ENCODE measurements at places on chromosomes 1 and 21.

GRCh38 chr1:208643005-208643597 lies 398.9 kb upstream of the PLXNA2 start:
- DNase-seq = no peak

GRCh38 chr21:36117286-36117741 lies 17.6 kb upstream of the CBR3 start:
- no peak for DNase-seq

DNA sequence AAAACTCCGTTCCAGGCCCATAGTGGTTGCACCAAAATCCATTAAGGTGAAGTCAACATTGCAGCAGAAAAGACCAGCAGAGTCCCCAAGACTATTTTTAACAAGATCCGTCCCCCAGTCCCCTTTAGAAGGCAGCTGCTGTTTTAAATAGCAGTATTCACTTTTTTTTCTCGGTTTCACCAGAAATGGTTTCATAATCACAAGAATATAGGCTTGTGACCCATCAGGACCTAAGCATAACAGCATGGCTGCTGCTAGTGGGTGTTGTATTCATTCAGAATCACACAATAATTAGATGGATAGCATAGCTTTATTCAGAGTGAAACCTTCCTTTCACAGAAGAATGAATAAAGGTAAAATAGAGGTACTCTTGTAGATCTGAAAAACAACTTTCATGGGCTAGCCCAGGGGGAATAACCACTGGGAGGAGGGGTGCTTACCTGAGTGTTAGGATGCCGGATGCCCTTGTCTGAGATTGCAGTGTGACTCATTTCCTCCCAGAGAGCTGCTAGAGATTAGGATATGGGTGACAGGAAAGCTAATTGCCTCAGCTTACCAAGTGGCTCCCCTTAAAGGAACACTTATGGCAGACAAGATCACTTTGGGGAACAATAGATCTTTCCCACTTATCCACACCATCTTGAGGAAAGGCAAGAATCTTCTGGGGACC lies 35.0 kb downstream of the ACKR1 start:
- no peak for DNase-seq

DNA sequence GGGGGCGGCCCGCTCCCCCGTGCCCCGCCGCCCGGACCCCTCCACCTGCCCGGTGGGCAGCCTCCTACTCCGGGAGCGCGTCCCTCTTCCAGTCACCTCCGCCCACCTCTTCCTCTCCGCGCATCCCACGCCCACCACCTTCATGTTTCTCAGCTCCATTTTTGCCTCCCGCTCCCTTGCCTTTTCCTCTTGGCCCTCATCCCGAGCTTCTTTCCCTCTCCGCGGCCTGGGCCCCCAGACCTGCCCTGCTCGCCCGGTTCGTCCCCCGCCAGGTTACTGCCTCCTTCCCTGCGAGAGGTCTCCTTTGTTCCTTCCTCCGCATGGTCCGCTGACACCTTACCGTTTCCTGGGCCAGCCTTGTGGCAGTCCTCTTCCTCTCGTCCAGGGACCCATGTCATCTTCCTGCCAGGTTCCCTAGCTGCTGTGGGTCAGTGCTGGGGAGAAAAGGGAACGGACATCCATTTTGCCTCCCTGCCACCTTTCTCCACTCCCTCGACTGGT lies 563 bp downstream of the QSOX1 start:
- DNase-seq = no peak

DNA sequence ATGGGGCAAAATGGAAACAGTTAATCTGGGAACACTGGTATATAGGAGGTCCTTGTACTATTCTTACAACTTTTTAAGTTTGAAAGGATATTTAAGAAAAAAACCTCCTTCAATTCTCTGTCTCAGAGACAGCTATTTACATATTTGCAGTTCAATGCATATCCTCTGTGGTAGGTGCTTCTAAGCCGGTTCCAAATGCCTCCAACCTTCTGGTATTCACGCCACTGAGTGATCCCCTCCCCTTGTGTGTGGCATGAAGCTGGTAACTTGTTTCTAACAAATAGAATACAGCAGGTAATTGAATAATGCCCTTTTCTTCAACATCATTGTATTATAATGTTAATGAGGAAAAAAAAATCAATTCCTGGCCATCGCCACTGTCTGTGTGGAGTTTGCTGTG lies 91.2 kb downstream of the PROX1 start:
- no peak for DNase-seq

DNA sequence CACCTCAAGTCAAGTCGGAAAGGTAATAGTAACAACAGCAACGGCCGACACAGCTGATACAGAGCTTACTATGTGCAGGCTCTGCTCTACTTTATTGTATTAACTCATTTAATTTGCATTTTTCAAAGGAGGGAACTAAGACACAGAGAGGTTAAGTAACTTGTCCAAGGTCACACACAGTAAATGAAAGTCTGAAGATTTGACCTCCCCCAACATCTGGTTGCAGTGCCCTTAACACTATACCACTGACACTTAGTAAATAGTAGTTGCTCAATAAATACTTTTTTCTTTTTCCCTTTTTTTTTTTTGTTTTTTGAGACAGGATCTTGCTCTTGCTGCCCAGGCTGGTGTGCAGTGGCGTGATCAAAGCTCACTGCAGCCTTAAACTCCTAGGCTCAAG lies 39.2 kb downstream of the RAP1GAP start:
- DNase-seq = no peak

DNA sequence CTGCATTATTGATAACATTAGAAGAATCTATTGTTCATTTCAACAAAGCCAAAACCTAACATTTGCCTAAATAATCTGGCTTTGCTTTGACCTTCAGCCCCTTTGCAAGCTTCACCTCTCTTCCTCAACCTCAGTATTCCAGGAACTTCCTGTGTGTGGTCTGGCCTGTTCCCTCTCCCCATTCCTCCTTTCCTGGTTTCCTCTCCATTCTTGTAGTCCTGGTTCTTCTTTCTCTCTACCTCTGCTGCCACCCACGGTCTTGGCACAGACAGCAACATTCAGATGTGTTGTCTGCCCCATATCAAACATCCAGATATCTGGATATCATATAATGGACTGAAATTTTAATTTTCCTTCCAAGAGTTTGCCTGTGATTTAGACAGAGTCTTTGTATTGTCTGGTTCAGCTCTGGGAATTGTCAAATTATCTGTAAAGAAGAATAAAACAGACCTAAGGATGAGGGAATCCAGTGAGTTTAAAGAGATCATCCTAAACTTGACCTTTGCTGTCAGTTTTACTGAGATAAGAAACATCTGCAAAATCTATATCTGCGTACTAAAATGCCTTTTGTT lies 148.1 kb upstream of the KCTD3 start:
- no peak for DNase-seq

DNA sequence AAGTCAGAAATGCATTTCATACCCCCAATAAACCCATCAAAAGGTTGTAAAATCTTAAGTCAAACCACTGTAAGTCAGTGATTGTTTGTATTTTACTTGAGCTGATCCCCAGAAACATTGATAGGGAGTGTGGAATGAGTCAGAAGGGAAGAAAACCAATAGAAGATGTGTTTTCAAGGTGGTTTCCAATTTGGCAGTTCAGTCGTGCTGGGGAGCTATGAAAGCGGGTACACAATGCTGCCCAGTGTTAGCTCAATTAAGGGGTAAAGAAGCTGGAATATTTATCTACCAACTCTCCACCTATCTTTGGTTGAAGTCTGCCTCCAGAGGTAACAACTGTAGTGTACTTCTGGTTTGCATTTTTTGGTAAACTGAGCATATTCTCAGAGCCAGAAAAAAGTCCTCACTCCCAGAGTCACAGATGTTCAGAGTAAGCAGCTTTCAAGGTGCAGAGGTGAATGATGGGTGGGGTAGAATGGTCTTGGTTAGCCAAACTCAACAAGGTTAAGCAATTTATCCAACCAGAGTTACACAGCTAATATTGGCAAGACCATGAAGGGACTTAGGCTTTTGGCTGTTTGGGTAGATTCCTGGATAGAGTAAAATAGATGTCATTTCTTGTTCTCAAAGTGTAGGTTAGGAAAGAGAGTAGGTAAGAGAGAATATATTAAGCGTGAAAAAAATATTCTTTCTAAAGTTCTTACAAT lies 202.9 kb upstream of the ADGRL2 start:
- no peak for DNase-seq

- DNase-seq = no peak
Measured at GRCh38 chr21:28066596-28067387, 925.9 kb downstream of the LTN1 start.

GRCh38 chr1:182515556-182515955 lies 65.6 kb downstream of the RGSL1 start:
- DNase-seq = no peak

- DNase-seq = no peak
Measured at GRCh38 chr1:158354255-158354654, 561 bp downstream of the CD1E start.

- peak; percentile 53 for DNase-seq
Measured at GRCh38 chr1:110634455-110635311, 28.5 kb upstream of the KCNA2 start.

DNA sequence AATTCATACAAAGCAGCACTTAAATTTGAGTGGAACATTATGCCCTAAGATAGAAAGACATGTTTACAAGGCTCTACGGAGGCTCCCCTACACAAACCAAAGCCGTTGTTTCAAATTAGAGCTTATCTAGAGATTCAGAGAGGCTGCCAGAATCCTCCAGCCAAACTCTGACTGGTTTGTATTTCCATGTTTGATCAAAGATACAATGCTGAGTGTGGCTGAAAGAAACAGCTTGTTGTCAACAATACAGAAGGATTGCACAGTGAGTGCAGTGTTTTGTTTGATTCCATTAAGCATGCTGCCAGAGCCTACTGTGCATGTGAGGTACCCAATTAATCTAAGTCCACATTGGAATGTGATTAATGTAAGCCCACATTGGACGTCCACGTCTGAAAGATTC lies 402.7 kb downstream of the DISC1 start:
- DNase-seq = no peak

- no peak for DNase-seq
Measured at GRCh38 chr1:67401443-67401842, 28.8 kb downstream of the SERBP1 start.

DNA sequence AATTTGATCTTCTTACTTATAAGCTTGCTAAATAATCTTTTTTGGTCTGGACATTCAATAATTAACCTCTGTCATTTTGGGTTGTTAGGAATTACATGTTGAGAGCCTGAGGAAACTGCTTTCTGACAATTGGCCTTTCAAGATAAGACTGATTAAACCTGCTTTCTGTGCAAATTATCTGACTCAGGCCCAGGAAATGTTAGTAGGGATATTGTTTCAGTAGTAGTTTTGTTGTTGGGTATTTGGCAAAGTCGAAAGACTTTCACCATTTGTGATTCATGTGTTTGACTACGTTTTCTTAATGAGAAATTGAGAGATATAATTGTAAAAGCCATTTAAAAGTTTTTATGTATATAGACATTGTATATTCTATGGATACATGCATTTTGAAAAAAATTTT lies 81.1 kb upstream of the GPR88 start:
- no peak for DNase-seq

DNA sequence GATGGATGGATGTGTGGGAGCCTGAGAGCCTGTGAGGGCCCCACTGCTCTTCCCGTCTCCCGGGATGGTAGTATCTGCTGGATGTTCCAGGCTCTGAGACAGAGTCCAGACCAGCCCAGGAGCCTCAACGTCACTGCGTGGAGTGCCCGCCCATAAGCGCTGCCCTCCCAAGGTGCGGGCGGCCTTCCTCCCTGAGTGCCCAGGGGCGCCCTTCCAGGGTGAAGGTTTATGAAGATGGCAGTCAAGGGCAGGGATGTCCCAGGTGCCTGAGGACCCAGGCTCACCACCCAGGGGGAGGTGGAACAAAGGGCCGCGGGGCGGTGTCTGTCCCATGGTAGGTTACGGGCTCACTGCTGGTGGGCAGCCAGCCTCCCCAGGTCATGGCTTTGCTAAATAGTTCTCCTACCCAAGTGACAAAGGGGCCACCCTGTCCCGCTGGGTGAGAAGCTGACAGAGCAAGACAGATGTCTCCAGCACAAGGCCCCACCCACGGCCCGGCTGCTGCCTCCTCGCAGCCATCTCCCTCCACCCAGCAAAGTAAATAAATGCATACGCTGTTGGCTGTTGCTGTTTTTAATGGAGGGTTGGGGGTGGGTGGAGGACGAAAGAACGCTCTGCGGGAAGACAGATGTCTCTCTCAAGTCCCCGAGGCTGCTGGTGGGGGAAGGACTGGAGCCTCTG lies 9.0 kb upstream of the GPR153 start:
- DNase-seq = no peak

GRCh38 chr1:171637928-171638576 lies 14.4 kb downstream of the MYOC start:
- DNase-seq = no peak

DNA sequence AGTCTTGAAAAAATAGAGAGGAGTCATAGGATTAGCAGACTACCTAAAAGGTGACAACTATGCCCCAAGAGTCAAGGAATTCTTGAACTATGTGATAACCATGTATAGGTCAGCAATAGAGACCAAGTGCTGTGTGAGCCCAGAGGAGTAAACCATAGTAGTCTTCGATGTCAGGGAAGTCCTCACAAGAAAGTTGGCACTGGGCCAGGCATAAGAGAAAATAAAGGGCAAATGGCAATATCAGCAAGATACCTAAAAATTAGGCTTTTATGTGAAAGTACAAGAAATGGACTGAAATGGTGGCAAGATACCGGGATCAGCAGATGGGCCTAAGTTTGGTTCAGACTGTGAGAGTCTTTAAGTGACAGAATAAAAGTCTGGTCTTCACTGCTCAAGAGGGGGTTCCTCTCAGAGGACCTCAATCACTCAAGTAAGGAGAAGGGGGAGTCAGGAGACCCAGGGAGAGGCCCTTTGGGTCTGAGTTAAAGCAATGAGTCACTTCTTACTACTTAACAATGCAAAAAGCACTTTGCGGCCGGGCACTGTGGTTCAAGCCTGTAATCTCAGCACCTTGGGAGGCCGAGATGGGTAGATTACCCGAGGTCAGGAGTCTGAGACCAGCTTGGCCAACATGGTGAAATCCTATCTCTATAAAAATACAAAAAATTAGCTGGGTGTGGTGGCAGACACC lies 95.0 kb downstream of the TEX35 start:
- no peak for DNase-seq

DNA sequence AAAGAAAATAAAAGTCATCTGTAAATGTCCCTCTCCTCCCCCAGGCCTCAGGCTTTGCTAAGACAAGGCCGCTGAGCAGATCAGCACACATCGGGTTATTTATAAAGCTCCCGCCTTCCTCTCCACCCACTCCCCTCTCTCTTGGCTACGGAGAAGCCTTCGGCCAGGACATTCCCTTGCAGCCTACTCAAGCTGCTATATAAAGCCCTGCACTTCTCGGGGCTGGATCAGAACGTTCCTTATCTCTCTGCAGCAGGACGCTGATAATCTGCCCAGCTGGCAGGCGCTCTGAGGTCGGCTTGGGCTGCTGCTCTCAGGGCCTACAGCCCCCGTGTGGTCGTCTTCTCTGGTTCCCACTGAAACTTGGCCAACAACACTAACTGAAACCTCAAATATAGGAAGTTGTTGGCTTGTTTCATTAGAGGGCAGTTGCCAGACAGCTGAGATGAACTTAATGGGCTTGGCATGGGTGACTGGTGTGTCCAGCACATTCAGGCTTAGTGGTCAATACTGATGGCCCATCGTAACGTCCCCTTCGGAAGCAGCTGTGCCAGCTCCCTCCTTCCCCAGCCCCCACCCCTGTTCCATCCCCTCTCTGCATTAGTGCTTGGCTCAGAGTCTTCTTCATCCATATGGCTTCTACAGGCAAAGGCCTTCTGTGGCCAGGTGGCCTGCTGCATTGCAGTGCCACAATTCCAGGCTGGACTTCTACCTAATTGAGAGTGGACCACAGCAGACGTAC lies 64.6 kb downstream of the IER5 start:
- DNase-seq = no peak

Data from CD4-positive, alpha-beta T cell (primary cell).